Esophagus muscularis mucosa (tissue), 4 donors: ENCODE measurements at places on chromosomes 16 and 17. TPM values are rescaled to one million over a fixed set of nuclear protein-coding genes. Genes with fewer than 3 reads are reported as not detected.

The PABPN1L gene
- not detected for total RNA-seq

The TPSB2 gene
- total RNA-seq: 97.3 TPM

The ZPBP2 gene
- not detected for total RNA-seq

The FAM83G gene
- 16.7 TPM for total RNA-seq

The FBXL16 gene
- total RNA-seq: 0.45 TPM

The GOSR2 gene
- total RNA-seq: 44.9 TPM

The NSRP1 gene
- total RNA-seq: 30.2 TPM

The MEOX1 gene
- 6.6 TPM for total RNA-seq

The MT1G gene
- total RNA-seq: 19.0 TPM

The ALOXE3 gene
- not detected for total RNA-seq

- DNase-seq: no peak
Observed at GRCh38 chr17:67258821-67259468, 13.9 kb upstream of the HELZ start.

GRCh38 chr16:56344518-56345405, 80.6 kb downstream of the AMFR start:
- no peak for DNase-seq

GRCh38 chr17:7846765-7847661, 7.9 kb upstream of the TMEM88 start:
- DNase-seq: no peak

DNA sequence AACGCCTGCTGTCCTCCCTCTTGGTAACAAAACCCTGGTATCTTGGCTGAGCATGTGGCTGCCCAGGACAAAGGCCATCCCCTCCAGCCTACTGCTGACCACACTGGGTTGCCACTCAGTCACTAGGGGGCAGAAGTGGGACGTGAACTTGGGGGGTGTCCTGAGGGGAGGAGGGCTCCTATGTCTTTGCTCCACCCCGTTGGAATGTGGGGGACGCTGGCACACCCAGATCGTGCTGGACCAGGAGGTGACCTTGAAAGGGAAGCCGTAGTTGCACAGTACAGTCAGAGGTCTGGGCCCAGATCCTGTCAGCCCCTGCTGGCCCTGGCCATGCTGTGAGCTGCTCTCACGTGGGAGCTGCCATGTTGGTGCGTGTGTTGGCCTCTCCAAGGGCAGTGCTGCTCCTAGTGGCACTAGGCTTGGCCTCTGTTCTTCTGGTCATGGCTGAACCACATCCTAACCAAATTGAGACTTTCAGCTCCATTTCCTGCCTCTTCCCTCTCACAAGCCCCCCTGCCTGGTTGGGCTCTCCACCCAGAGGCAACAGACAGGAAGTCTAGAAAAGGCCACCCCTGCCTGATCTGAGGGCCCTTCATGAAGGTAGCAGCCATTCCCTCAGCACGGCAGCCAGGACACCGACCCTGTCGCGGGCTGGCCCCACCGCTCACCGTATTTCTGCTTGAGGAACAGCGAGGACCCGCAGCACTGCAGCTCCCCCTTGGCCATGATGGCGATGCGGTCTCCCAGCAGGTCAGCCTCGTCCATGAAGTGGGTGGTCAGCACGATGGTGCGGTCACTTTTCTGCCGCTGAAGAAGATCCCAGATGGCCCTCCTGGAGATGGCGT, 29.0 kb upstream of the RNPS1 start:
- no peak for DNase-seq

- no peak for DNase-seq
Observed at GRCh38 chr17:76820561-76820960, 47.6 kb upstream of the MGAT5B start.

DNA sequence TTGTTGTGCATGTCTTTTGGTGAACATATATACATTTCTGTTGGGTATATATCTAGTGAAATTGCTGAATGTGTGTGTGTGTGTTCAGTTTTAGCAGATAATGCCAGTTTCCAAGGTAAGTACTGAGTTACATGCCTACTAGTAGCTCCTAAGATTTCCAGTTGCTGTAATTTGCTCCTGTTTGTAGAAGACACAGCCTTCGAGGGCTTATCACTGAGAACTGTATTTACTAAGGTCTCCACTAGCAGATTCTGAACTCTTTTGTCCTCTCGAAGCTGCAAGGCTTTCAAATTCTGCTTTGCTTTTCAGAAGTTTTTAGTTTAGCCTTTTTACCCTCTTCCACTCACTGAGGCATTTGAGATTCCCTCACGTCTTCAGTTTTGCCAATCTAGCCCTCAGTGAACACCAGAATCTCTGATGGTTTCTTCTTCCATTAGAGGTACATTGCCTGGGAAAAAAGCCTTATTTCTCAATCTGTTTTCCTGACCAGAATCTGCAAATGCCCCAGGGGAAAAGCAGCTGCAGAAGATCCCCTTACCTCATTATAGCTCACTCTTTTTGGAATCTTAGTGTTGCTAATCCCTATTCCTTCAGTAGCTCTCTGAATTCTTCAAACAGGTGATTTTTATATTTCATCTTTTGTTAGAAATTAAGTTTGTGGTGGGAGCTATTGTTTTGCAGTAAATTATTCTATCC, 52.9 kb downstream of the NF1 start:
- no peak for DNase-seq

DNA sequence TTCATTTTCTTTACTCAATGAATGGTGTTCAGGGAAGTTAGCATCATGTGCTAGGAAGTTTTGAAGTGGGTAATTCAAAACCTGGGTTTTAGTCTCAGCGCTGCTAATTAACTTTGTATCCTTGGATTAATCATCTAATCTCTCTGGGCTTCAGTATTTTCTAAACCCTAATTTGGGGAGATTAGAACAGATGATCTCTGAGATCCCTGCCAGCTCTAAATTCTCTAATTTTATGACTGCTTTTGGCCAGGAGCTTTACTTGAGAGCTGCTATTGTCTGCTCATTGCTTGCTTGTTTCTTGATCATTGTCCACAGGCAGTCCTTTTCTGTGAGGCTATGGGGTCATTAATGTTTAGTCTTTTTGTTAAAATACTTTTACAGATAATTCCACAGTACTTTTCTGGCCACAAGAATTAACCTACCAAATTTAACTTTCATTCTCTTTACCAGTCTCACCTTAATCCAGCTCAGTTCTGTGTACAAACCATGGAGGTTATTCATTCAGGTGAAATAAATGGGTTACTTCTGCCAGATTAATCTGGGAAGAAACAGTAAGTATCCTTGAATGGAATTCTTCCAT, 28.4 kb upstream of the VWA3A start:
- no peak for DNase-seq

- no peak for DNase-seq
Observed at GRCh38 chr17:74268558-74268957, 5.5 kb upstream of the DNAI2 start.

- DNase-seq: no peak
Observed at GRCh38 chr16:11009027-11009755, 64.8 kb downstream of the CLEC16A start.

DNA sequence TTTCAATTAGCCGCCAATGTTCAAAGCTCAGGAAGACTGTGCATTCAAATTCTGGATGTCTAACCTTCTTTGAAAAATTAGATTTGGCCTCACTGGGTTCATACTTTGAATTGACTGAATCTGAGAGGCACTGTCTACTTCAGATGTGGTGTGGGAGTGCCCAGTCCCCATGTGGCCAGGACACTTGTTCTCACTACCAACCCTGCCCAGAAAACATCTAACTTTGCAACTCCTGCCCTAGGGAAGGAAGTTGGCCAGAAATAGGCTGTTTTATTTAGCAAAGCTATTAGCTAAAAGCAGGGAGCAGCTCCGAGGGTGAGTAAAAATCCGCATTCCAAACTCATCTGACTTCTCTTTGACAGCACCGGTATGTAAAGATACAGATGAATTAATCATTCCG, 86.3 kb downstream of the XYLT1 start:
- no peak for DNase-seq

DNA sequence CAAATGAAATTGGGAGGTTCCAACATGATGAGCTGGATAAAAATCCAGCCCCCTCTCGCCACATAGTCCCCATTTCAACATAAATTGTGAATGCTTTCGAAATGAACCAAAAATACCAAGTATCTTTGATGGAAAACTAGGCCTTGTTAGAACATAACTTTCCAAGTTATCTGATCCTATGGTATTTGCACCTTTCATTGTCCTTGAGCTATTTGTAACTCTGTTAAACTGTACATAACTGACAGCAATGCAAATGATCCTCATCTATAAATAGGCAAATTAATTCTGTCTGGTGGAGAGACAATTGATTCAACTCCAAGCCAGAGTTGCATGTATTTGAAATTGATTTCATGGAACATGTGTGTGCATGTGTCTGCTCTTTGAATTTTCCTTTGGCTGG, 18.2 kb downstream of the CMTM4 start:
- DNase-seq: no peak

GRCh38 chr16:73616770-73617169, 568.8 kb upstream of the ZFHX3 start:
- DNase-seq: no peak

DNA sequence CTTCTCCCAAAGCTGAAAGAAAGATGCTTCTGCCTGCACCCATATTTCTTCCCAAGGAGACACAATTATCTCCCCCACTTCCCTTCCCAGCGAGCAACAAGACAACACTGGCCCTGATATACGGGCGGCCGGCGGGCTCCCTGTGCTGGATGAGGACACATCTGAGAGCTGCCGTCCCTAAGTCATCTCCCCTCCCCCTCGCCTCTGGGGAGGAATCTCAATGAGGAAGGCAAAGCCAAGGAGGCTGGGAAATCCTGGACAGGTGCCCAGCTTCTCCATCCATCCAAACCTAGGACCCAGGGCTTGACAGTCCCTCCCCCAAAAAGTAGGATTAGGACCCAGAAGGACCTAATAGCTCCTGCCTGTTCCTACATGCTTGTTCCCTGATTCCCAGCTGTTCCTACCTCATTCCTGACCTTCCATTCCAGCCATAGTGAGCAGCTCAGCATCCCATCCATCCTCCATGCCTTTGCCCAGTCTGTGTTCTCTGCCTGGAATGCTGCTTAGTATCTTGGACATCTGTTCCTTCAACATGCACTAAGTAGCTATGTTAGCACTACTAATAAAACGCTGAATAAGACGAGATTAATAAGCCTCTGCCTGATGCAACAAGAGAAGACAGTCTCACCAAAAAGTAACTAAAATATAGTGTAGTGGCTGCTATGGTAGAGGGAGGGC, 167.9 kb downstream of the CCT6B start:
- no peak for DNase-seq

DNA sequence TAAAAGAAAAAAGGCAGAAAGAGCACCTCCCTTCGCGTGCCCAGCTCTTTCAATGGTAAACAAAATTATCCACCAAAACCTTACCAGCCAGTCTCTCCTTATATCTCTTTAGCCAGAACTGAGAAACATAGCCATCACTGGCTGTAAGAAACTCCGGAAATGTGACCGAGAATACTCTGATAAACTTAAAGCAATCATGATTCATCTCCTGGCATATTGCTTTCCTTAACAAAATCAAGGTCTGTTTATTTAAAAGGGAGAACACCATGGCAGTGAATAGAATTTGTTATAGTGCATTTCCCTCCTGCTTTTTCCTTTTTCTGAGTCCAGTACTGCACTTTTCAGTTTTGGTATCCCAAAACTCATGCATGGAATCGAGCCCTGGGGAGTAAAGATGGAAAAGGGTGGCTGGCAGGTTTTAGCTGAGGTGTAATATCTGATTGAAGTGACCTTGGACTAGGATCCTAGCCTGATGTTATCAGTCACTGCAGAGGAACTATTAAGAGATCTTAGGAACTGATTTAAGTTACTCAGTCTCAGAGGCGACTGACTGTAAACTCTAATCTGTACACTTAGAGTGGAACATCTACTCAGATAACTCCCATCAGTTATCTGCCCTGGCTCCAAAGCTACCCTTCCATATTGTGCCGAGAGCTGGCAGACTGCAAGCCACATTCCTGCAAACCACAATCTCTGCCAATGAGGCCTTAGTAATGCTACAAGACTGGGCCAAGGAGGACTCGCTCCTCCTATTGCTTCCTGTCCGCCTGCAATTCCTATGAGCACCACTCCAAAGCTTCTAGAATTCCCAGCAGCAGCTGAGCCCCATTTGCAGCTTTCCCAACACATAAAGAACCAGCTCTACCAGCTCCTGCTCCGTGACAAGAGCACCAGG, 7.4 kb upstream of the COX10 start:
- DNase-seq: no peak

DNA sequence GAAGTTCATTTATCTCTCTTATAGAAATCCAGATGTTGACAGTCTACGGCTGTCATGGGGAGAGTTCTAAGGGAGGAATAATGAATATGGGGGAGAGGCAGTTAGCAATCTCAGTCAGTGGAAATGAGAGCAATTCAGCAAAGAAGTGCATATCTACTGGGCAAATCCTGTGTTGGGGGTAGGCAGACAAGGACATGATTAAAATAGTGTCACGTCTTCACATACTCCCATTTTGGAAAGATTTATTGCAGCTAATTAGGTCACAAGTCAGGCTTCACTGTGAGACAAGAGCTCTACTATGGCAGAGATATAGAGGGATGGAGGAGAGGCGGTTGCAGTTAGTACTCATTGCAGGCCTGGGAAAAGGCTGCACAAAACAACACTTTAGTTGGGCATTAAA, 29.8 kb downstream of the LRRC36 start:
- DNase-seq: peak; percentile 0

- DNase-seq: no peak
Observed at GRCh38 chr16:11801481-11802021, 4.5 kb upstream of the ZC3H7A start.

DNA sequence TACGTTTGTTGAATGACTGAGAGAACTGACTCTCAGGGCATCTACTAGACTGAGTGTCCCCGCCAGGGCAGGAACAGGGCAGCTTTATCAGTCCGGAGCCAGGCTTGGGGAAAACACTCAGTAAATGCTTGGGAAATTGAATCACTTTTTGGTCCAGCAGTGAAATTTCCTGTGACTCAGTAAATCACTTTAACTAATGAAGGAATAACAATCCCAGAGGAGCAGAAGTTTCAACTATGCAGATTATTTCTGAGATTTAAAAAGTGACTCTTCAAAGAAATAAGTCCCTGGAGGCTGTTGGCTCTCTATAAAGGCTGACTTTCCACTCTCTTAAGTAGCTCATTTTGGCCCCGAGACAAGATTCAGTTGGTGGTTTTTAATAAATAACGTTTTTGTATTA, 101.8 kb downstream of the FOXL1 start:
- DNase-seq: no peak

- no peak for DNase-seq
Observed at GRCh38 chr16:19706846-19707245, 11.2 kb downstream of the KNOP1 start.

DNA sequence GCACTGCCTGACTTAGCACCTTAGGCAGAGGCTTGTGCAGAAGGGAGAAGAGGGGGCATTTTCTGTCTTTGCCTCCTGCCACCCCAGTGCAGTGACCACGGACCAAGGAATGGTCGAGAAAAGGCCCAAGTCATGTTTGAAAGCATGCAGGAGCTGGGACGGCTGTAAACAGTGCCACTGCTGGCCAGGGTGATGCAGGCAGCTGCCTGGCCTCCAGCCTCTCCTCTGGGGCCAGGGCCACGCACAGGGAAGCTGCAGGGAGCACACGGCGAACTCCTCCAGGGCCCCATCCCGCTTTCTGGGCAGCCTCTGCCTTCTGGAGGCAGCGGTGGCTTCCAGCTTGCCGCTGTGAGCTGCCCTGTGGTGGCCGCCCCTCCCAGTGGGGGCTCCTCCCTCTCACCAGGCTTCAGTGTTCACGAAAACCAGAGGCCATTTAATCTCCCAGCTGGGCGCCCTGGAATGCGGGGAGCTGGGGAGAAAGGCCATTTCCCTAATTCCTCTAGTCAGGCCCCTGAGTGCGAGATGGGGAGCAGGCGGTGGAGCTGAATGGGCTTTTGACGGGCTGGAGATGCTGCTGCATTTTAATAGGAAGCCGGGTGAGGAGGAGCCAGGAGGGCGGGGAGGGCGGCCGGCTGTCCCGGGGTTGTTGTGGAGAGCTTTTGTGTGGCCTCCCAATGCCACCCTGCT, 28.7 kb upstream of the DNAI2 start:
- DNase-seq: no peak
